ENCODE measurements at places on chromosomes 6 and 20.

GRCh38 chr6:69866351-69866769 lies at the start of gene COL19A1:
Gene COL19A1, plus strand, starts transcription at chr6:69866556. Its CDS starts 13,012 bp downstream, at chr6:69879568.
- no peak for DNase-seq

- no peak for DNase-seq
These were observed 63.1 kb downstream of the GMPR start for GRCh38 chr6:16301511-16301910.

DNA sequence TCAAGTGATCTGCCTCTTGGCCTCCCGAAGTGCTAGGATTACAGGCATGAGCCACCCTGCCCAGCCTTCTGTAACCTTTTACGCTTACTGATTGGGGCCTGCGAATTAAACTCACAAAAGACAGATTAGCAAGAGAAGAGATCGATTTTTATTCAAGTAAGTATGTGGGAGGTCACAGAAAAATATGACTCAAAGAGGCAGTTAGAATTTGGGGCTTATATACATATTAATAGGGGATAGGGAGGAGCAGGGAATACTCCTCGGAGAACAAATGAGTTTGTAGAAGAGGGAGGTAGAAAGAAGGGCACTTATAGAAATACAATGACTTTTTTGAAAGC lies 78.9 kb downstream of the CD24 start:
- no peak for DNase-seq

DNA sequence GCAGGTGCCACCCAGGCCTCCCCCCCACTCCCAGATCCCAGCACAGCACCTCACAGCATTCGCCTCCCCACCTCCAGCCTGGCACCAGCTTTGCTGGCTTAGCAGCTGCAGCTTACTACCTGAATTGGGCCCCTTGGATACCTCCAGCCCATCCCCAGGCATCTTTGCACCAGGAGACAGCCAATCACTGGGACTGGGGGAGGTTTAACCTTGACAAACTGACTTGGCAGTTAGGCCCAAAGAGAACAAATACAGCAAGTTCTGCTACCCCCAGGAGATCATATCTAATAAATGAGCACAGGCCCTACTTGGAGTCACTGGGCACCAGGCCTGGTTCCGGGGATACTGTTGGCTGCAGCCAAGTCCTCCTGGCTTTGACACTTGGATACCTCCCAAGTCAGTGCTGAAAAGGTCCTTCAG lies 8.8 kb downstream of the PDRG1 start:
- DNase-seq: no peak

DNA sequence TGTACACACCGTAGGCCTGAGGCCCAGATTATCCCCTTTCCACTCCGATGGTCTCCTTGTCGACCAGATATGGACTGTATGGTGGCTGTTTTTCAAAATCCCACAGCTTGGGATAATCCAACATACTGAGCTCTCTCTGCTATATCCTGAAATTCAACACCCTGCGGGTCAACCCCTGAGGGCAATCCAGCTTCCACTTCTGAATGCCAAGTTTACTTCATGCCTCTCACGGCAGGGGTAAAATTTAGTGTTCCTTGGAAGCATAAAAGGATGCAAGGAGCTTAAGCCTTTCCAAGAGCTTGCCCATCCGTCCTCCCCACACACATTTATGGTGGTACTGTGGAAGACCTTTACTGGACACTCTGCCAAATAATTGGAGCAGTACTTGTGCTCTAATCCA lies 90.7 kb downstream of the PLG start:
- DNase-seq: no peak

DNA sequence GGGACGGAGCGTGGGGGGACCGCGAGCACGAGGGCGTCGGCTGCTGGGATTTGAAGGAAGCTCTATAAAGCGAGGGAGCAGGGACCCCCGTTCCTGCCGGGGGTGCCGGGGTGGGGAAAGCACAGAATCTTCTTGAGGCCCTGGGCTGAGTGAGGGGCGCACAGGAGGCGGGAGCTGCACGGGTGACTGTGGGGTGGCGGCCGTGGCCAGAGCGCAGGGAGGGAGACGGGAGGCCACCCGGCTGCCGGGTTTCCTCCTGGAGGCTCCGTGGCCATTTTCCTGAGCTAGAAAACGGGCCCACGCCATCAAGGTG lies 385.1 kb downstream of the SMOC2 start:
- DNase-seq: no peak

DNA sequence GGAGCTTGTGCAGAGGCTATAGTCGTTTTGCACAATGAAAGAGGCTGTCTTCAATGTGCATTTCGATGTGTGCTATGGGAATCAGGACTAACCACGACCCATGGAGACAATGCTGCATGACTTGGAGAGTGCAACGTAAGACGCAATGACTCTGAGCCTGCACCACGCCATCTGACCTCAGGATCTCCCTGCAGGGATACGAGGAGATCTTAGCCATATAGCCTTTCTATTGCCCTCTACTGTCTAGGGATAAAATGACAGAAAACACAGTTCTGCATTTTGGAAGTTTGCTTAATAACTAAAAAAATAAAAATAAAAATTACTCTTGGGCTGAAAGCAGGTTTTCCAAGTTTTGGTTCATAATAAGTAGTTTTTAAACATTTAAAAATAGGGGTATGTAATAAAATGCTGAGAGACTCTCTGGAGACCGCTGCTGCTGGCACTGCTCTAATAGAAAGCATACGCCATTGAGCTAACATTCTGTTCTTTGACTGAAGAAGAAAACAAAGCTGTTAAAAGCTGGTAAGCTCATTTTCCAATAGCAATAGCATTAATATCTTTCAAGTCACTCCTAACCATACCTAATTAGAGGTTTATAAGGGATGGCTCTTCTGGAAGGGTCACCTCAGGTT lies 87.2 kb downstream of the PDE7B start:
- DNase-seq: no peak

GRCh38 chr6:3849681-3850450 lies 693 bp downstream of the FAM50B start:
- no peak for DNase-seq

- no peak for DNase-seq
These were observed 718.6 kb downstream of the QKI start for GRCh38 chr6:164133095-164133494.

- no peak for DNase-seq
These were observed 1.2 kb downstream of the SLC35B2 start for GRCh38 chr6:44255871-44256774.

DNA sequence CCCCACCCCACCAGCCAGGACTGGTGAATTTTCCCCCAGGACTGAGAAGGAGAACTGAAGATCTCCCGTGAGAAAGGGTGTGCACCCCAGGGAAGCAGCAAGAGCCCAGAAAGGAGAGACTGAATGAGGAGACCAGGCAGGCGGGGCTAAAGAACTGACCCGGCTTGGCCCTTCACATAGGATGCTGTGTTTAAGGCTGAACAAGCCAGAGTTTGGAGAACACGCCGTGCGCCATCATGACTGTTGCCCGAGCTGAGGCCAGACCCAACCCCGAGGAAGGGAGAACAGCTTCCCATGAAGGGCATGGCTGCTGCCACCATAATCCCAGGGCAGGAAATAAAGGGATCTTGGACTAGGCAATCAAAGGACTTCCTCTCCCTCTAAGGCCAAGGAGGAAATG lies 104.7 kb upstream of the SRSF6 start:
- no peak for DNase-seq

DNA sequence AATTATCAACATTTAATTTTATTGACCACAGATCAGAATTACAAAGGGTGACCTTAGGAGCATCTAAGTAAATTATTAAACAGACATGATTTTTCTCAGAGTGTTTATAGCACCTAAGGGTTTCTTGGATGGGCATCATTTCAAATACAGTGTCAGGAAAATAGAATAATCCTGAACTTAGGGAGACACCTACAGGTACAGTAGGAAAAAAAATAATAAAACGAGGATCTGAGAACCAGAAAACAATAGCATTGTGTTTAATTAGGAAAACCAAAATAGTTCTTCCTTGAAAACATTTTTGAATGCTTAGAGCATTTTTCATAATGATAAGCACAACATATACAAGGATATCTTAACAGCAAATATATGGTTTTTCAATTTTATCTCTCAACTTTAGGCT lies 39.2 kb downstream of the MMUT start:
- no peak for DNase-seq

- no peak for DNase-seq
These were observed 34.6 kb downstream of the JAG1 start for GRCh38 chr20:10639077-10639736.

GRCh38 chr6:21883595-21884328 lies 290.2 kb downstream of the SOX4 start:
- DNase-seq: no peak

DNA sequence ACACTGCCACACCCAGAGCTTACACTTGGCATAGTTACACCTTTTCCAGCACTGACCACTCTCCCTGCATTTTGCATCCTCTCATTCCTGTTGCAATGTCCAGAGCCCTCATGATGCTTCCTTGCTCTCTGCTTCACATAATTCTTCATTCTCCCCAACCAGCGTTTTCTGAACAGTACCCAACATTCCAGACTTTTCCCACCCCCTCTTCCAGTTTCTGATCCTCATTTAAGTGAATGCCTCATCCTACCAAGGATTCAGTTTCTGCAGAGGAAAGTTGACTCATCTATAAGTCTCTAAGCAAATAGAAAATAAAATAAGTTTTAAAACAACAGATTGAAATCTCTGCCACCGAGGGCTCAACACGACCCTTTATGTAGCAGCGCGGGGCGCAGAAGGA lies 321.3 kb upstream of the TCF21 start:
- DNase-seq: no peak

DNA sequence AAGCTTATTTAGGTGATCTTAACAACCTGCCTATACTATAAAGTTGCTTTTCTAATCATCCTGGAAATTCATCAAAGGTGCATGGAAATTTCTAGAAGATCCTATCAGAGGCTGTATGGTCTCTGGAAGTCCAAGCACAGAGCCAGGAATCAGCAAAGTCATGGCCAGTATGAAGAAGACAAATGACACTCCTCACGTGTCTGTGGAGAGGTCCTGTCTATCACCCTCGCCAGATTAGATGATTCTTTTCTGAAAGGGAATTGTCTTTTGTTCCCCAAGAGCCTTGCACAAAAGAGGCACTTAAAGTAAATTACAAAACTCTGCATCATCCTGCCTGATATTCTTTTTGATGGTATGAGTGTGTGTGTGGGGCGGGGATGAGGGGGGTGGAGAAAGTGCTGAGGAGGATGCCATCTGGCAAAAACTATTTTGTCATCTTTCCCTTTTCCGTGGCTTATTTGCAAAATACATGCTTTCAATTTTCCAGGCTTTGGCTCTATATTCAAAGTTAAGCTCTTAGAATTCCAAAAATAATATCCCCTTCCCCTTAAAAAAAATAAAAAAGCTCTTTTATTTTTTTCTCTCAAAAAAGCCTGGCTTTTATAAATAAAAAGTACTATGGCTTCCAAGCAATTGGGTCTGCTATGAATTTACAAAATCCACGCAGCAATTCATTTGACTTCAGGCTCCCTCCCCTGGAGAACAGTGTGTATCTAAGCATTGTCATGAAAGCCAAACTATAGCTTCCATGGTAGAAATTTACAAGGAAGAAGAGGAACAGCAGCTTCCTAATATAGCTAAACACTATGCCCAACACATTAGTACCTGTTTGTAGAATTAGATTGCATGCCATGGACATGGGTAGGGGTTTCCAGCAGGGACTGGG lies 185.2 kb upstream of the ARG1 start:
- no peak for DNase-seq

- no peak for DNase-seq
These were observed 26.6 kb upstream of the ELMO2 start for GRCh38 chr20:46433051-46433450.

DNA sequence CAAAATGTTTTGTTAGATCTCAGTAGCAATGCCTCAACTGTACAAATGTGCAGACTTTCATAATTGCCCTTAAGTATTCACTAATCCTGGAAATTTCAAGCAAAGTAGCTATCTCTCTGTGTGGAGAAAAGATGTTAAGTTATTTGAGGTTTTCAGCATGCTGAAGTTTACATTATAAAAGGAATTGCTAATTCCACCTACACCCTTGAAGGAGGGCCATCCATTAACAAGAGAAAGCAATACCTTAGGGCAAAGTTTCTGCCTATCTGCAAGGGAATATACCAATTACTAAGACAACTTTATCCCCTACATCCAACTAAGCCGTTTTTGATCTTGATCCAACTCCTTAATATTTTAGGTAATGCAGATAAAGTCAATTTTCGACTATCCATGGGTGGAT lies 380.7 kb upstream of the BTBD3 start:
- no peak for DNase-seq

- DNase-seq: no peak
These were observed 59.1 kb upstream of the PTPN1 start for GRCh38 chr20:50450881-50451752.

DNA sequence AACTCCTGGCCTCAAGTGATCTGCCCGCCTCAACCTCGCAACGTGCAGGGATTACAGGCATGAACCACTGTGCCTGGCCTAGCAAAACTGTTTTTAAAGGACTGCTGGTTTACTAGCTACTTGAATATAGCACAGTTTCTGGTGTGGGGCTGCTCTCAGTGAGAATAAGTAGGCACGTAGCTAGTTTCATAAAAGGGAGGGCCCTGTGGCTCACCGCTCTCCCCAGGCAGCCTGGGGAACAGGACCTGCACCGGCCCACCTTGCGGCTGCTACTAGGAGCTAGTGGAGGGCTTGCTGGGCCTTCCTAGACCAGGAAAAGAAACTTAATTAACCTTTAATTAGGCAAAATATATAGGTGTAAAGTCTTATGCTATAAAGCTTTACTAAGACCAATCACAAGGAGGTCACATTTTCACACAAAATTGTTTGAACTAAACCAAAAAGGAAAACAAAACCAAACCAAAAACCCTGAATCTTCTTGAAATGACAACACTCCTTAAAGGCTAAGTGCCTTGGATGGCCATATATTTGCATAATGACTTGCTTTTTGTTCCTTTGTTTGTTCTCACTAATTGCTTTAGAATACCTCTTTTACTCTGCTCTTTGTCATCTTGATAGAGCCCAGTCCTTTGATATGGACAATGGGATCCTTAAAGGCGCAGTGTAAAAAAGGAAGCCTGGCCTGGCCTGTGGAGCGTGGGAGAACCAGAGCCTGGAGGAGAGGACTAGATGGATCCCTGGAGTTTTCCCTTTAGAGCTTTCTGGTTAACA lies 69.5 kb upstream of the SAMD5 start:
- DNase-seq: no peak

GRCh38 chr20:64103871-64104666 lies 3.3 kb downstream of the NPBWR2 start:
- DNase-seq: no peak
